Naive B cell (primary cell): ENCODE measurements at places on chromosomes 7 and 10.

DNA sequence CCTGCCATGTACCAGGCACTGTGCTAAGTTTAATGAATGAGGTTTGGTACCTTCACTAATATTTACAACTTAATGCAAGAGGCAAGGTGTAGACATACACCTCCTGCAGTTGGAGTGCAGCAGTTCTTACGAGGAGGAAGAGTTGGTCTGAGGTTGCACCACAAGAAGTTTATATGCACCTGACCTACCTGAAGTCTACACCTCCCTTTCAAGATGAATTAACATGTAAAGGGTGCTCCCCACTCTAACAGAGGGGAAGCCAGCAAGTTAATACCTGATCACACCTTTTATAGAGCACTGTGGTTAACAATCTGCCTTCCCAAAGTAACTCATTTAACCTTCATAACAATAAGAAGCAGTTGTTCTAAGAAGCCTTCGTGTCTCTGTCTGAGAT, 120.0 kb downstream of the LYZL1 start:
- DNase-seq = no peak

GRCh38 chr7:54946271-54946670, 72.5 kb upstream of the EGFR start:
- DNase-seq = no peak

DNA sequence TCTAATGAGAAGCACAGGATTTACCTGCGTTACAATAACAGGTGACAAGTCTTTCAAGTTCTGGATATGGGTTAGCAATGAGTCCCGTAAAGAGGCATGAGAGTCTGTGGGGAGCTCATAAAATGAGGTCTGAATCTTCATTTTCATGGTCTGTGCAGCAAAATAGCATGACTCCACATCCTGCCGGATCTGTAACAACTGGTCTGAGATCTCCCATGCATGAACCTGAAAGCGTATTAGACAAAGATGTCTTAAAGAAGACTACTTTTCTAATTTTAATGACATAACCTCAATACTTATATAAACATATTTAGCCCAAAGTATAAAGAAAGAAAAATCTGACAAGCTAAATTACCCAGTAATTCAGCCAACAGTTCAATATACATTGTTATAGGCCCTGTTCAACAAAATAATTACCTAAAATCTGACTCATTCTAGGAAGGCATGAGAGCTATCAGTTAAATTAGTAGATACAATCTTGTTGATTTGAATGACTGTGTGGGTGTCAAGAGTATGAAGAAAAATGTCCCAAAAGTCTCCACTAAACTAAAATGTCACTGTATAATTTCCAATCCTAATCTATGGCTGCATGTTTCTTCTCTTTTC, 36.9 kb downstream of the TNPO3 start:
- DNase-seq = no peak

DNA sequence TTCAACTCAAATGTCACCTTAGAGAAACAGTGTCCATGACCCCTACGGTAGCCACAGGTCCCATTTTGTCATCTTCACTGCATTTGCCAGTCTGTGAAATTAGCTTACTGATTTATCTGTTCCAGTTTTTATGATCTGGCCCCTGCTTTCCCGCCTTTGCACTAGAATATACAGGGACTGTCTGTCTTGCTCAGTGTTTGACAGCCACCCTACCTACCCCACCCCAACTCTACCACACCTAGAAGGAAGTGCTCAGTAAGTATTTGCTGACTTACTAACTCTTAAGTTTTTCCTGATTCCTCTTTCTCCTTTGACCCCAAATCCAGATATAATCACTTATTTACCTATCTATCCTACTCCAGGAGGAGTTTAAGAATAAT, 49.5 kb downstream of the CREB3L2 start:
- no peak for DNase-seq

DNA sequence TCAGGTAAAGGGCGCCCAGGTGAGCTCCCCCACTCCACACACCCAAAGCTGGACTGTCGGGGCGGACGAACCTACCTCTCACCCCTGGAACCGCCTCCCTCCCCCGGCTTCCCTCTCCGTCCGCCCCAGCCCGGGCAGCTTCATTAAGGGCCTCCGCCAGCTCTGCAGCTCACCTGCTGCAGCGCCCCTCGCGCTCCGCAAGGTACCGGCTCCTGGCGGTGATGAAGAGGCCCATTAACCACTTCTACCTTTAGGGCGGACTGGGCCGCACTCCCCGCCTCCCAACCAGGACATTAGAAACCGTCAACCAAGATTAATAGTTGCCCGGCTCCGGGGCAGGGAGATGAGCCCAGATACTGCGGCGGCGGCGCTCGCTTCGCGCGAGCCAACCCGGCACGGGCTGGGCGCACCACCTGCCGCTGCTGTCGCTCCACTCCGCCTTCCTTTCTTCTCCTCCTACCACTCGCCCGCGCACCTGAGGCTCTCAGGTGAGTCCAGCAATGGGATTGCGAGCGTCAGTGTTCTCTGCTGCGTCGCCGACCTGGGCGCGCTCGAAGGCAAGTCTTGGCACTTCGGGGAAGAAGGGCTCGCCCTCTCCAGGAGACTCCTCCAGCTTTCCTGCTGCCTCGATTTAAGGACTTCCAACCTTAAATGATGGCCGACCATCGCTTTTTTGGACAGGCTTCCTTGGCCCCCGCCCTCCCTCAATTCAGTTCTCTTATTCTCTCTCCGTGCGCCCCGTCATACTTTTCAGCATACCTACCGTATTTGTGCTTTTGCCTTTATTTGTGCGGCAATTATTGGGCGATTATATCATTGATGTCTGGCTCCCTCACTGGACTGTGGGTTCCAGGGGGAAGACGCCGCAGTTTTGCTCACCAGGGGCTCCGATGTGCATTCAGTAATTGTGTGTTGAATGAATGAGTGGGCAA, 13.6 kb upstream of the KAZALD1 start:
- no peak for DNase-seq

GRCh38 chr10:44650691-44651661, 260.2 kb upstream of the TMEM72 start:
- DNase-seq = no peak

DNA sequence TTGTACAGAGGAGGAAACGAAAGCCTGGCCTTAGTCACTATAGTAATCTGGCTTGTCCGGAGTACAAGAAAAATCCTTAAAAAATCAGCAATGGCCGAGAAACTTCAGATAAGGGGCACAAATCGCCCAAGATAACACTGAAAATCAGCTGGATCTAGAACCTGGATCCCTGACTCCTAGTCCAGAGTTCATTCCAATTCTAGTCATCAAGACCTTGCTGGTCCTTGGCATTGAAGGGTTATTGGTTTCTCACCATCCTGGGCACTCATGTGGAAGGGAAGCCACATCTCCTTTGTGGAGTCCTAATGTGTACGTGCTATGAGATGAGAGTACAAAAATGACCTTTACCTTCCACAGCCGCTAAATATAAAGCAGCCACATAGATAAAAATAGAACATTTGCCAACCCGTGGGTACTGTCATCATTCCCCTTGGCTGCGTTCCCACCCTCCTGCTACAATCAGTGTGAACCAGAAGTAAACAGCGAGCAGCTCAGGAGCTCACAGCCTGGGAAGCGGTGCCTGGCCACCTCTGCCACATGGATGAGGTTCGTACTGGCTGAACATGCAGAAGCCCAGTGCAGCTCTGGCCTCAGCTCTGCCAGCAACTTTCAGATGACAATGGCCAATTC, 116.0 kb upstream of the PDLIM1 start:
- DNase-seq = no peak
